ENCODE measurements at places on chromosomes 16 and 17. TPM values are rescaled to one million over a fixed set of nuclear protein-coding genes. Genes with fewer than 3 reads are reported as not detected.
A peak's percentile ranks its signal among the peaks of the same experiment; 100 is the strongest.

Gene PVALEF
- total RNA-seq: not detected

Gene ABI3
- total RNA-seq: 32.8 TPM

Gene C16orf89
- total RNA-seq: not detected

Gene CRYM
- not detected for total RNA-seq

Gene PRDM7
- total RNA-seq: not detected

- H3K4me3 ChIP-seq: no peak overlapping the region
- H3K27ac ChIP-seq: no peak overlapping the region
- H3K27me3 ChIP-seq: peaks cover 9% of the 10 kb centered on the region
- no peak for DNase-seq
These were observed 98.9 kb downstream of the CCT6B start for GRCh38 chr17:34862384-34862783.

GRCh38 chr17:47622180-47622549, 27.6 kb upstream of the KPNB1 start:
- DNase-seq: no peak
- no peak overlapping the region for H3K27ac ChIP-seq
- H3K4me1 ChIP-seq: peaks cover 26% of the 10 kb centered on the region
- no peaks in the 10 kb centered on the region for H3K27me3 ChIP-seq
- no peak overlapping the region for H3K4me3 ChIP-seq
- peaks cover 40% of the 10 kb centered on the region for H3K36me3 ChIP-seq

DNA sequence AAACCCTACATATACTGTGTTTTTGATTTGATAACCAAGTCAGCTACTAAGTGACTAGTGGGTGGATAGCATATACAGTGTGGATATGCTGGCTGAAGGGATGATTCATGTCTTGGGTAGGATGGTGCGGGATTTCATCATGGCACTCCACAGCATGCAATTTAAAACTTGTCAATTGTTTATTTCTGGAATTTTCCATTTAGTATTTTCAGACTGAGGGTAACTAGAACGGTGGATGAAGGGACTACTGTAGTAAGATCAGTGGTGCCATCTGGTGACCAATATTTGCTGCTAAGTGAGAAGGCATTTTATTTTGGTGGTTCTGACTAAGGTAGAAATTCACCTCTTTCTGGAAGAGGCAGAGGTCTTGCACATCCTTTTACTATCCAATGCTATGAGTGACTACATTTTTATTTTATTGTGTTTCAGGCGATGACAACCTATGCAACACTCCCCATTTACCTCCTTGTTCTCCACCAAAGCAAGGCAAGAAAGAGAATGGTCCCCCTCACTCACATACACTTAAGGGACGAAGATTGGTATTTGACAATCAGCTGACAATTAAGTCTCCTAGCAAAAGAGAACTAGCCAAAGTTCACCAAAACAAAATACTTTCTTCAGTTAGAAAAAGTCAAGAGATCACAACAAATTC, 3.1 kb downstream of the CDC6 start:
- peaks cover 42% of the 10 kb centered on the region for H3K36me3 ChIP-seq
- H3K4me1 ChIP-seq: peaks cover 36% of the 10 kb centered on the region
- peak overlapping the region; percentile 87 for H3K27ac ChIP-seq
- DNase-seq: peak; percentile 15
- no peaks in the 10 kb centered on the region for H3K27me3 ChIP-seq

DNA sequence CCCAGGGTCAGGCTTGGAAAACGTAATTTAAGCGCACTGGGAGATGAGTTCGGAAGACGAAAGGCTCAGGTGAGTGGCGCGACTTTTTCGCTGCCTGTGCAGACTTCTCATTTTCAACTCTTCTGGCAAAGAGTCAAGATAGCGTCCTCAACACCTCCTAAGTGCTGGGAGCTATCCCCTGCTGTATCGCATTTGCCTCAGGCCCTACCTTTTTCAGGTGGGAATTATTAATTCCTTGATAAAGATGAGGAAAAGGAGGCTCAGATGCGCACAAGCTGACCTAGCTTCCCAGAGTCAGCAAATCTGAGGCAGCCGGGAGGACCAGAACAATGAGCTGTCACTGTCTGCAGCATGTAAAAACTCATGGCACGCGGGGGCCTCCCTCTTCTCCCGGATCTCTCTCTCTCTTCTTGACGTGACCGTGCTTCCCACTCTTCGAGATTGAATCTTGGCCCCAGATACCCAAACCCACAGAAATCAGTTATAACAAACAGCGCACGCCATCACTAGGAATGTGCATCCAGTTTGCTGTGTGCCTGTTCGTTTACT, 512 bp upstream of the ADAMTS18 start:
- peaks cover 37% of the 10 kb centered on the region for H3K27me3 ChIP-seq
- H3K4me3 ChIP-seq: no peak overlapping the region
- DNase-seq: no peak

DNA sequence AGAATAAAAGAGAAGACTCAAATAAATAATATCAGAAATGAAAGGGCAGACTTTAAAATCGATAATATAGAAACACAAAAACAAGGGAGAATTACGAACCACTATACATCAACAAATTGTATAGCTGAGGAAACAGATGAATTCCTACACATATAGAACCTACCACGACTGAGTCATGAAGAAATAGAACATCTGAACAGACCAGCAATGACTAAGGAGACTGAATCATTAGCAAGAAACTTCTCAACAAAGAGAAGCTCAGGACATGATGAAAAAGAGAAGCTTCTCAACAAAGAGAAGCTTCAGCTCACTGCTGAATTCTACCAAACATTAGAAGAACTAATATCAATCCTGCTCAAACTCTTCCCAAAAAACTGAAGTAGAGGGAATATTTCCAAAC, 255.9 kb downstream of the CEP112 start:
- no peak overlapping the region for H3K4me3 ChIP-seq
- no peaks in the 10 kb centered on the region for H3K4me1 ChIP-seq
- H3K36me3 ChIP-seq: no peaks in the 10 kb centered on the region
- DNase-seq: no peak
- no peaks in the 10 kb centered on the region for H3K27me3 ChIP-seq

DNA sequence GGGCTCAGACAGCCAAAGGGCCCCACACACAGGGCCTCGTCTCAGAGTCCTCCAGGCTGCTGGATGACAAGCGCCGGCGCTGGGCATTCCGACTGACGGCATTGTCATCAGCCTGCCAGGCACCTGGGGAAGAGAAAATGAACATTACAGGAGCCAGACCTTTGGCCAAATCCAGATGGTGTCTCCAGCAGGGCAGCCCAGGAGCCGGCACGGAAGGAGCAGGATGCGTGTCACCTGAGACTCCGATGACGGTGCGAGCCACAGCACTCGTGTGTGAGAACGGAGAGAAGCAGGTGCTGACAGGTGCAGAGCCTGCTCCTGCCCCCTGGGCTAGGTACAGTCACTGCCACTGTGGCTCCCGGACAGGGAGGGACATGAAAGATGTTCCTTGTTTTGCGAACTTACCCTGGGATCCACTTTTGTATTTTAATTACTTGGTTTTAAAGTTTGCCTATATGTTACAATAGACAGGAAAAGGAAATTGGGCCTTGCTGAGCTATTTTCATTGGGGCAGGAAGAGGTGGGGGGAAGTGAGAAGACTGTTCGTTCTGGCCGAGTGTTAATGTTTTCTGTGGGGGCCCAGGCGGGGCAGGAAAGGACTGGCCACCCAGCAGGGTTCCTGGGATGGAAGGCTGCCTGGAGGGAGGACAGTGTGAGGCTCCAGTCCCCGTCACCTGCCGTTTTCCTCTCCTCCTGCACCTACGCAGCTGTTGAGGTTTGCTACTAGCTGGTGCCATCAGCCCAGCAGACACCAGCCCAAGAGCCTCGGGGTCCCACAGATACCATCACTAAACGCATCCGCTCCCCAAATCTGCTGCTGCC, 4.4 kb upstream of the FOXJ1 start:
- H3K4me1 ChIP-seq: peaks cover 65% of the 10 kb centered on the region
- H3K4me3 ChIP-seq: peak overlapping the region; percentile 20
- peaks cover 3% of the 10 kb centered on the region for H3K27me3 ChIP-seq
- peaks cover 8% of the 10 kb centered on the region for H3K36me3 ChIP-seq

DNA sequence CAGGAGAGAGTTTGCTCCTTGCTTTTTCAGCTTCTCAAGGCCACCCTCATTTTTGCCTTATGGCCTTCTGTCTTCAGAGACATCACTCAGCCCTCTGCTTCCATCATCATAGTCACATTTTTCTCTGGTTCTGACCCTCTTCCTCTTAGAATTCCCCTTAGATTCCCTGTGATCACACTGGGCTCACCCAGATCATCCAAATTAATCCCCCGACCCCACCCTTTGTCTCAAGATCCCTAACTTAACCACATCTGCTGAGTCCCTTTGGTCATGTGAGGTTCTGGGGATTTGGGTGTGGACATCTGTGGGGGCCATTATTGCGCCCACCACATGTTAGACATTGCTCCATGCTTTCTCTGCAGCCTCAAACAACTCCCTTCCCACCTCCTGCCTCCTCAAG, 323.4 kb downstream of the CPPED1 start:
- H3K4me1 ChIP-seq: no peaks in the 10 kb centered on the region
- H3K27me3 ChIP-seq: no peaks in the 10 kb centered on the region
- H3K36me3 ChIP-seq: no peaks in the 10 kb centered on the region
- DNase-seq: no peak
- no peak overlapping the region for H3K27ac ChIP-seq
- H3K4me3 ChIP-seq: no peak overlapping the region

DNA sequence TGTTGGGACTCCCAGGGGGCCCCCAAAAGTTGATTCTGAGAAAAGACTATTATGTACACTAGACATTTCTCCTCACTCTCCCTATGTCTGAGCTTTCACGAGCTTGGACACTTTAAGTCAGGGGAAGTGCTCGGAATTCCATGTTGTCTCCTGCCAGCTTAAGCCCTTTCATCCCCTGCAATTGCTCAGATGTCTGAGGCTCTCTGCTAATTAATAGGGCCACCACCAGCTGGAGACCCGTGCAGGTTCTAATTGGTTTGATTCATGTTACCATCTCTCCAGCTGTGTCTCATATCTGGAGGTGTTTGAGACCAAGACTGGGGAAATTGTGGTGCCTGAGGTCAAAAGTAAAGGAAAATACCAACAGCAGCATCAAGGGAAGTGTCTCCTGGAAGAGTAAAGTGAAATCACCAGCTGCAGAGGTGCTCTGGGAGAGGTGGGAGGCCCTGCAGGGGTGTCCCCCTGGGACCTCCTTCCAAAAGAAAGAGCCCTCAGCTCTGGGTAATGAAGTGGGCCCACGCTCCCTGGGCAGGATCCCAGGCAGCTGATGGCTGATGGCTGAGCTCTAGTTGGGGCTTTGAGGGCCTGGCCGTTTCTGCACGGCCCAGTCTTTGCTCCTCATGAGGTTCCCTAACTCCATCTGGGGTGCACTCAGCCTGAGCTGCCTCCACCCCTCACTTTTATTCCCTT, 5.8 kb upstream of the UTS2R start:
- peaks cover 7% of the 10 kb centered on the region for H3K4me1 ChIP-seq
- no peak overlapping the region for H3K4me3 ChIP-seq

All from activated T-helper 1 cell treated with anti-CD3 and anti-CD28 coated beads, Interleukin-12 subunit alpha, Interleukin-12 subunit beta, Interleukin-2, Interleukin-4 antibody, amounts not matched to agents 30 ng/mL and 10 ng/mL and 1 ng/mL, durations not matched to agents 14 hours and 24 hours and 36 hours (primary cell).